ENCODE measurements at places on chromosomes 12 and 14.

GRCh38 chr12:116067892-116068291 lies 209.6 kb downstream of the MED13L start:
- DNase-seq, result no peak

GRCh38 chr14:61188196-61188595 lies 92.9 kb downstream of the TMEM30B start:
- no peak for DNase-seq

DNA sequence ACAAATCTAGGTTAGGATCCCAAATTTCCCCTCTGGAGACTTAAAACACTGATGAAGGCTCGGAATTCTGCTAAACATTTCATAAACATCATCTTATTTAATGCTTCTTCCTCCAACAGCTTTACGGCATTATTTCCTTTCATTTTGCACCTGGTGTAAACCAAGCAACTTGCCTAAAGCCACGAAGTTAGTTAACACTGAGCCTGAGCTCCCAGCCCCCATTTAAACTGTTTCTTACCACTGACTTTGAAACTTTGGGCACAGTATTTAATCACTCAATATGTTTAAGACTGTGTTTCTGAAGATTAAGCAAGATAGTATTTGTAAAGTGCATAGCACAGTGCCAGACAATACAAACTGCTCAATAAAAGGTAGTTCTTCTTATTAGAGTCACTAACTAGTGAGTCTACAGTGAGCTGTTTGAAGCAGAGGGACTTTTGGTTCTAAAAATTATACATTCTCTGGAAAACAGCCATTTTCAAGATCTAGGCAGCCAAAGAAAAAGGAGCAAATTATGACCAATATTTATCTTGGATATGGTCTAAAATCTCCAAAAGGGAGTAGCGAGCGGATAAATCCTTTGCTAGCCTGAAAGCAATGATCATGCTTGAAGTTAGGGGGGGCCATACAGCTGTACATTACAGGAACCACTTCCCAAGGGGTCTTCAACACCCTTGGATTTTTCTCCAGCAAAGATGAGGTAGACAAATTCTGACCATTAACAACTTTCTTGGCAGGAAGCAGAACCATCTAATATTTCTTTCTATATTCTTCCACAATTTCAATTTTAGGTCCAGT lies 4.0 kb downstream of the EGLN3 start:
- DNase-seq, result no peak

GRCh38 chr12:91988086-91988923 lies 157.3 kb downstream of the BTG1 start:
- no peak for DNase-seq

DNA sequence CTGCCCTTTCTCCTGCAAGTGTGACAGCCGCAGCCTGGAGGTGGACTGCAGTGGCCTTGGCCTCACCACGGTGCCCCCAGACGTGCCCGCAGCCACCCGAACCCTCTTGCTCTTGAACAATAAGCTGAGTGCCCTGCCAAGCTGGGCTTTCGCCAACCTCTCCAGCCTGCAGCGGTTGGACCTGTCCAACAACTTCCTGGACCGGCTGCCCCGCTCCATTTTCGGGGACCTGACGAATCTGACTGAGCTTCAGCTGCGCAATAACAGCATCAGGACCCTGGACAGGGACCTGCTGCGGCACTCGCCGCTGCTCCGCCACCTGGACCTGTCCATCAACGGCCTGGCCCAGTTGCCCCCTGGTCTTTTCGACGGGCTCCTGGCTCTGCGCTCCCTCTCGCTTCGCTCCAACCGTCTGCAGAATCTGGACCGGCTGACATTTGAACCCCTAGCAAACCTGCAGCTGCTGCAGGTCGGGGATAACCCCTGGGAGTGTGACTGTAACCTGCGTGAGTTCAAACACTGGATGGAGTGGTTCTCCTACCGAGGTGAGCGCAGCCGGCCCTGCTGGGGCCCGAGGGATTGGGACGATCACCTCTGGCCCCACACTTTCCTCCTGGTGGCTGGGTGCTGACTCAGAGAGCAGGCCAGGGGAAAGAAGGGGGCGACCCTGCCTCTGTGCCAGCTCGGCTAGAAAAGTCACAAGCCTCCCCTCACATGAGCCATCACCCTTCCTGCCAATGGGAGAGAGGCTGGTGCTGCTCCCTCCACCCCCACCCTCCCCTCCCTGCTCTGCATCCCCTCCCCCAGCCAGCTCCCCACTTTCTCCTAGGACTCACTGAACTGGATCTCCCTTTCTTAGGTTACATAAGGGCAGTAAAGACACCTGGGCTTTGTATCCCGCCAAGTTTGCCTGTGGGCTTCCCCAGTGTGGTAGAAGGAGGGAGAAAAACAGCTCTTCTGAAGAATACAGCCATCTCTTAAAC lies 10.9 kb downstream of the LRTM2 start:
- no peak for DNase-seq

DNA sequence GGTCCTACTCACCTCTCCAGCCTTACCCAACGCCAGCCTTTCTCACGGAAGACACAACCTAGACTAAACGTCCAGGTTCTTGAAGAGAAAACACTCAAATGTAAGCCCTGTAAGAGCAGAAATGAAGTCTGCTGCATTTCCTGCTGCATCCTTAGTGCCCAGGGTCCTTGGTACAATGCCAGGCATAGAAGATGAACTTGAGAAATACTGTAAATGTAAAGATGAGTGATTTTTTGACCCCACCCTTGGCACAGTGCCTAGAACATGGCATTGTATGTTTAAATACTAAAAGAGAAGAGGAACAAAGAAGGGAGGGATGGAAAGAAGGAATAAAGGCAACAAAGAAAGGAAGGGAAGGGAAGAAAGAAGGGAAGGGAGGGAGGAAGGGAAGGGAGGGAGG lies 514.6 kb downstream of the MED13L start:
- no peak for DNase-seq

- no peak for DNase-seq
Observed at GRCh38 chr14:91523972-91524371, 13.9 kb upstream of the PPP4R3A start.

- no peak for DNase-seq
Observed at GRCh38 chr14:34650786-34651584, 21.0 kb upstream of the SNX6 start.

GRCh38 chr12:96248136-96248931 lies 54.2 kb downstream of the ELK3 start:
- DNase-seq, result no peak

DNA sequence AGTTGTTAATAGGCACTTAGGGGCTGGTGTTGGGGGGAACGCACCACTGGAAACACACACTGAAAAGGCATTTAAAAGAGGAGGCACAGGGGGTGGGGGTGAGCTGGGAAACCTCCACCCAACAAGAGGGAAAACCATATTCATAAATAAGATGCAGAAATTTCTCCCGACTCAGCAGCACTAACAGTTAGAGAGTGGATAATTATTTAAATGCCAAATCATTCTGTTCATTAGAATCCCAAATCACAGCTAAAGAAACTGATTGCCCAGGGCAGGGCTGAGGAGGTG lies 60.7 kb upstream of the FAM222A start:
- no peak for DNase-seq

GRCh38 chr14:54737132-54737711 lies 165.4 kb downstream of the GCH1 start:
- no peak for DNase-seq

DNA sequence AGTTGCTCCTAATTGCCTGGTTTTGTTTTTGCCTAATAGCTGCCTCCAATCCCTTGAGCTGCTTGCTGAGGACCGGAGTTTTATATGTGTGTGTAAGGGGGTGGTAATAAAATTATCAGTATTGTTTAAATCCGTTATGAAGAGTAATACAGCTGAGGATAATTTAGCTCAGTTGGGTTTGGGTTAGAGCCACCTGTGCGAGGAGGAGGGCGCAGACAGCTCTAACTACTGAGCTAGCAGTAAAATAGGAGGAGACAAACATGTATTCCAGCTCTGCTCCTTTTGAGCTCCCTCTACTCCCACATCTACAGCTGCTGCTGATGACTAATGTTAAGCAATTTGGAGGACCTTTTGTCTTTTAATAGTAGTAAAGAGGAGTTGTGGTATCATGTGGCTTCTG lies 61.5 kb downstream of the SPATS2 start:
- DNase-seq, result no peak

- DNase-seq, result no peak
Observed at GRCh38 chr14:35826952-35827416, 846 bp downstream of the BRMS1L start.

DNA sequence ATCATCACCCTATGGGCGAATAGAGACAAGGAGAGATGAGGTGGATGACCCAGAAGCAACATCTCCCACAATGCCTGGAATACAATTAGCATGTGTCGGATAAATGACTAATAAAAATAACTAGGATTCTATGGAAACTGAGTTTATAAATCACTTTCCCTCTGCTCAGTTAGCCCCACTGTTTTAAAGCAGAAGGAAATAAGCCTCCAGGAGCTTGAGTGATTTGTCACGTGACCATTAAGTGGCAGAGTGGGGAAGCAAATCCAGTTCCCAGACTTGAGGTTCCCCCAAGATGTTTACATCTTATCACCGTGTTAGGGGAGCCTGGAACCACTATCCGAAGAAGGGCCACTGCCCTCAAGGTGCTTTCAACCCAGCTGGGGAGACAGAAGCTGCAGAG lies 136.5 kb upstream of the CCND2 start:
- DNase-seq, result no peak

DNA sequence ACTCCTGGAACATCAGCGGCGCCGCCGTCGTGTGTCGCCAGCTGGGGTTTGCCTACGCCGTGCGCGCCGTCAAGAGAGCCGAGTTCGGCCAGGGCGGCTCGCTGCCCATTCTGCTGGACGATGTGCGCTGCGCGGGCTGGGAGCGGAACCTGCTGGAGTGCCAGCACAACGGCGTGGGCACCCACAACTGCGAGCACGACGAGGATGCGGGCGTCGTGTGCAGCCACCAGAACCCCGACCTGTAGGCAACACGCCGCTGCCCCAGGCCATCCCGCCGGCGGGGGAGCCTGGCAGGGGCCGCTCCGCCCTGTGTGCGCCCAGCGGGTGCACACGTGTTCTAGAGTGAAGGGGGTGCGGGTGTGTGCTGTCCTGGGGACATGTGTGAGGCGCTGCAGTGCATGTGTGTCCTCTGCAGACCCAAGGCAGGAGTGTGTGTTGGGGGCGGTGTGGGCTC lies 8.7 kb upstream of the CYP46A1 start:
- no peak for DNase-seq

DNA sequence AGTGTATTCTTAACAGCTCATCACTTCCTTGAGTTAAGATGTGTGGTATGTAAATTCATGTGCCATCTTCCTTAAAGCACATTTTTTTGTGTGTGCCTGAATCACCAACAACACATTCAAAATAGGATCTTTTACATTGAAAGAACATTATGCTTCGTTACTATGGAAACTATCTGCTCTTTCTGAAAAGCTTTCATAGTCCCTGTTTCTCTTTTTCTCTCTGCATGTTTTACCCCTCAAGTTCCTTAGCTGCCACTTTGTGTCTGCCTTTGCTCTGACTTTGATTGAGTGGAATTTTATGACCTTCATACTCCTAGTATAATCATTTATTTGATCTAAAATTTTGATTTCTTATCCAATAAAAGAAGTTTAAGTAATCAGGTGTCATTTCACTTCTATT lies 880.3 kb upstream of the FOXG1 start:
- DNase-seq, result no peak

- DNase-seq, result no peak
Observed at GRCh38 chr12:106135075-106135474, 3.7 kb downstream of the NUAK1 start.

- DNase-seq, result no peak
Observed at GRCh38 chr14:22469538-22470303, 119.3 kb downstream of the DAD1 start.

GRCh38 chr14:104595116-104595675 lies 9.4 kb downstream of the TMEM179 start:
- no peak for DNase-seq

- DNase-seq, result no peak
Observed at GRCh38 chr12:460261-461230, 807 bp downstream of the B4GALNT3 start.

DNA sequence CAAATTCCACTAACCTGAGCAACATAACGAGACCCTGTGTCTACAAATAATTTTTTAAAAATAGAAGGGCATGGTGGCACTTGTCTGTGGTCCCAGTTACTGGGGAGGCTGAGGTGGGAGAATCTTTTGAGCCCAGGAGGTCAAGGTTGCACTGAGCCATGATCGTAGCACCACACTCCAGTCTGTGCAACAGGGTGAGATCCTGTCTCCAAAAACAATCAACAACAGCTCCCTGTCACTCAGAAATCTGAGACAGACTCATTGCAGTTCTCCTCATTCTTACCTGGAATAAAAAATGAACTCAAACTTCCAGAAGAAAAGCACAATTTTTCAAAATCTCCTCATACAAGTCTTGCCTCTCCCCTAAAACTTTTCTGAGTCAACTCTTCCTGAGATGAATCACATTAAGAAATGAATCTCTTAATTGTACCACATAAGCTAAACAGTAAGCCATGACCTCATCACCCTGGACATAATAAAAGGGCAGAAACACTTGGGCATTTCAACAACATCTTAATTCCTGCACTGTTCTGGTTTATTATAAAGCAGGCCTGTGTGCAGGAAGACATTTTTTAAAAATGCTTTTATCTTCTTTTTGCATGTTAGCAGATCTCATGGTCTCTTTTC lies 214.3 kb upstream of the CDKN3 start:
- no peak for DNase-seq

GRCh38 chr14:69773571-69774276 lies 6.8 kb downstream of the SRSF5 start:
- no peak for DNase-seq

- no peak for DNase-seq
Observed at GRCh38 chr14:60760644-60761364, 26.2 kb downstream of the MNAT1 start.

DNA sequence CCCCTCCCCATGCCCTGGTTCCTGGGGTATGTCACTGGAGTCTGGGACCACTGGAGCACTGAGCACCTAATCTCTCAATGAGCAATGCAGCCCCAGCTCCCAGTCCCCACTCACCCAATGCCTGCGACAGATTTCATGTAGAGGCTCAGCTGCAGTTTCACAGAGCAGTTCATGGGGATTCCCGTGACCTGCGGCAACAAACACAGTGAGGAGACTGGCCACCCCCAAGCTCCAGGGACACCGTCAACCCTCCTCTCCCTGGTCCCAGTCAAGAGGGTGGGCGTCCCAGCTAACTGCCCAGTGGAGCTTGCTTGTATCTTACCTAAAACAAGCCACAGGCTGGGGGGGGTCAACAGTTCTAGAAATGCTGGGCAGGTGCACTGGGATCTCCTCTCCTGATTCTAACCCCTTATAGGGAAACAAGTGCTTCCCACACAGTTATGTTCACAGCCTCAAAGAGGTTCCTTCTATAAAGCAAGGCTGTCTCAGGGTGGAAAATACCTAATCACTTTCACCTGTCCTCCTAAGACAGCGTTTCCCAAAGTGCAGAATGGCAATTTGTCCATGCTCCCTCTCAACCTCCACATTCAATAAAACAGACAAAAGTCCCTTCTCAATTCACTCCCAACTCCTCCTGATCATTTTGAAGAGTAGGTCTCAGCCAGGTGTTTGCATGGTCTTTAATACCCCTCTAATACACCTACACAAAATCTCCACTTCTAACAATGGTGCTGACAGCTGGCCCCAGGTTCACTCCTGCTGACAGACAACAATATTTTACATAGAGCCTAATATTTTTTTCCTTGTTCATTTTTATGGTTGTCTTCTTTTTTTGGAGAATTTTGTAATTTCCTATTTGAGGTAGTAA lies 68.3 kb downstream of the SCARB1 start:
- DNase-seq, result no peak

- no peak for DNase-seq
Observed at GRCh38 chr12:18681818-18682217, 56.0 kb downstream of the PLCZ1 start.

GRCh38 chr12:97967831-97968230 lies 505.2 kb downstream of the RMST start:
- no peak for DNase-seq

- DNase-seq, result no peak
Observed at GRCh38 chr12:103178366-103179080, 221.0 kb downstream of the ASCL1 start.

GRCh38 chr12:30440826-30441602 lies 254.7 kb downstream of the IPO8 start:
- no peak for DNase-seq
